ENCODE measurements at places on chromosomes 13 and 19.

DNA sequence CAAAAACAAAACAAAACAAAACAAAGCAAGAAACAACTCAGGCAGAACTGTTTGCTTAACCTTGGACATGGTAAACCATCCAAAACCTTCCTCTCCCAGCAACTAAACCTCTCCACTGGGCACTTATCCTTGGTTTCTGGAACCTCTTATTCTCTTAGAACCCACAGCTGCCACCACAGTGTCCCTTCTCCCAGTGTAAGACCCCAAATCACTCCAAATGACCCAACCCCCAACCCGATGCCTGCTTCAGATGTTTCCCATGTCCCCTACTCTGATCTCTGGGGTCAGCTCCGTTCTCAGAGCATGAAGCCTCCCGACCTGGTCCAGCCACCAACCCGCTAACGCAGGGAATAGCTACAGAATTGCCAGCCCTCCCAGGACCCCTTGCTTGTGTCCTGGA lies 972 bp downstream of the KLK2 start:
- no peak for DNase-seq

GRCh38 chr19:41955521-41955920 lies 3.6 kb downstream of the RABAC1 start:
- DNase-seq = no peak

DNA sequence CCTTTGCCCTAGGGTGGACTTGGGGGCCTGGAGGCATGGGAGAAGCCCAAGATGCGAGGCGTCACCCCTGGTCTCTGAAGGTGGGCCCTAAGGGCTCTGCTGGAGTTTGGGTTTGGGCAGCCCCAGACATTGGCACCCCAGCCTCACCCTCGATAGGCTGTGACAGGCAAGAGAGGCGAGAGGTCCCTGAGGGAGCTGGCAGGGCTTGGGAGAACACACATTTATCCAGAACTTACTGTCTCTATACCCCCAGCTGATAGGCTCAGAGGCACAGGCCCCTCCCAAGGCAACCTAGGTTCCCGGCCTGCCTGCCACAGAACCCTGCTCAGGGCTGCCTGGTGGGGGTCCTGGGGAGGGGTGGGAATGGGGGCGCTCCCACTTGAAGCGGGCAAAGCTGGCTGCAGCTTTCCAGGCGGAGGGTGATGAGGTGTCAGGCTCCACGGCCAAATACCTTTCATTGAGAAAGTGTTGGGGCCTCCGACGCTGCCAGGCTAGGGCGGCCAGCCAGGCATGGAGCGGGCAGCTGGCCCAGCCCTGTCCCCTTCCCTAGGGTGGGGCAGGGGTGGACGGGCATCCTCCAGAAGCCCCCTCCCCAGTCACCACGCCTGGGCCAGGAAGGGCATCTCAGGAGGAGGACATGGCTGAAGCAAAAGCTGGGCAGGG lies 9.7 kb downstream of the CILP2 start:
- no peak for DNase-seq

GRCh38 chr19:7368456-7368855 lies 19.7 kb downstream of the ARHGEF18 start:
- no peak for DNase-seq

GRCh38 chr13:28678809-28679208 lies 19.9 kb downstream of the POMP start:
- no peak for DNase-seq

- DNase-seq = no peak
Observed at GRCh38 chr19:47699360-47699917, 13.8 kb upstream of the EHD2 start.

- DNase-seq = no peak
Observed at GRCh38 chr19:29858000-29858596, 46.3 kb downstream of the CCNE1 start.

DNA sequence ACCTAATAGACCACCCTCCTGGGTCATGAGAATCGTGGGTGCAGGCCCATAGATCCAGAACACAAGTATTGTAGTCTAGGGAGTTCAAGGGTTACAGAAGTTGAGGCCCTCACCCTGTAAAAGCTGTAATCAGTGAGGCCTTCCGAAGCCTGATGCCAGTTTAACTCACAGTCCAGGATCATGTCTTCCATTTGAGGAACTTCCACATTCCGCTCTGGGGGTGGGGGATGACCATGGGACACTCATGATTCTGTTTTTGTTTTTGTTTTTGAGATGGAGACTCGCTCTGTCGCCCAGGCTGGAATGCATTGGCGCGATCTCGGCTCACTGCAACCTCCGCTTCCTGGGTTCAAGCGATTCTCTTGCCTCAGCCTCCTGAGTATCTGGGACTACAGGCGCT lies 1.7 kb upstream of the RASIP1 start:
- DNase-seq = no peak

DNA sequence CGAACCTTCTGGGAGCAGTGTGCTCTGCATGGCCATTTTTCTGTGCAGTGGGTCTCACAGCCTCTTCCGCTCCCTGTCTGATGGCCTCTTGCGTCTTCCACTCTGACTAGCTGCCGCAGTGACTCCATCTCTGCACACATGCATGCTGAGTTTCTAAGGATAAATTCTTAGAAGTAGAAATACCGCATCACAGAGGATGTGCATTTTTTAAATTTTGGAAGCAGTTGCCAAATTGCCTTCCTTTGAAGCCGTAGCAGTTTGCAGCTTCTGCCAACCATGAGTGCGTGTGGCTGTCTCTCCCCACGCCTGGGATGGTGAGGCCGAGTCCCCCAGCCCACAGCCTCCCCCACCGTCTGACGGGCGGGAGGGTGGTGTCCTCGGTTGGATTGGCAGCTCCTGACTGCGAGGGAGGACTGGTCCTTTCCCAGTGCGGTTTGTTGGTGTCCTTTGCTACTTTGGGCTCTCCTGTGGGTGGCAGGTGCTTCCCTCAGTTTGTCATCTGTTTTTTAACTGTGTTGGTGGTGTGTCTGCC lies 9.8 kb downstream of the FZR1 start:
- DNase-seq = no peak

- no peak for DNase-seq
Observed at GRCh38 chr19:18496167-18496979, 25.5 kb downstream of the ELL start.

- no peak for DNase-seq
Observed at GRCh38 chr19:46756544-46756888, 10.3 kb upstream of the STRN4 start.

Measured in C1 segment of cervical spinal cord (tissue), 14 donors.